ENCODE measurements at places on chromosomes 12 and 14. TPM values are rescaled to one million over a fixed set of nuclear protein-coding genes. Genes with fewer than 3 reads are reported as not detected.
A peak's percentile ranks its signal among the peaks of the same experiment; 100 is the strongest.

DNA sequence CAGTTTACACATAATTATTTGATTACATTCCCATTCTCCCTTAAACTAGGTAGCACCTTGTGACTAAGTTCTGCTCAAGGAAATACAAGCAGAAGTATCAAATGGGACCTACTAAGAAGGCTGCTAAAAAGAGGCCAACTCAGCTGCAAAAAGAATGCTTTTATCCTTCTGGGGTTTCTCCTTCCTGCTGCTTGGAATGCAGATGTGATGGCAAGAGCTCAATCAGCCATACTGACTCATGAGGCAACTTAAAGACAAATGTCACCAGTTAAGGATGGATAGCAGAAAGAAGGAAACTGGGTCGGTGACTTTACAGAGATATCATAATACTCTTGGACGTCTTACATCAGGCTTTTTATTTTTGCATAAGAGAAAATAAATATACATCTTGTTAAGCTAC is 38.0 kb upstream of the RAP1B start:
- no peak for DNase-seq
- H3K36me3 ChIP-seq: no peaks in the 10 kb centered on the region
- no peaks in the 10 kb centered on the region for H3K4me1 ChIP-seq
- H3K4me3 ChIP-seq: no peak overlapping the region
- H3K27ac ChIP-seq: no peak overlapping the region
- H3K27me3 ChIP-seq: no peaks in the 10 kb centered on the region

DNA sequence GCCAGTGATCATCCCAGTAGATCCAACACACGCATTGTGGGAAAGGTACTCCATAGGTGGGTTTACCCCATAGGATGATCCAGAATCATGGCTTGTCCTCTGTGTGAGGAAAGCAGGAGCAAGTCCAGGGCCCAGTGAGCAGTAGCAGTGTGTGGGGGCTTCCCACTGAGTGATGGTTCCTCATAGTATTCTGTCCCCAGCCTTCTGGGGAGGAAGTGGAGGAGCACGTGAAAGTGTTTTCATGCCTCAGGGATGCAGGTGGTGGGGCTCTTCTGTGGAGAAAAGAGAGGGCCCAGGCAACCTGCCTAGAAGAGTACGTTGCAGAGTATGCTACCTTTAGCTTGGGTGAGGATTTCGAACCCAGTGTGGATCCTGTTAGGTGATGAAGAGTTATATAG is 56.5 kb downstream of the SUSD6 start:
- no peaks in the 10 kb centered on the region for H3K36me3 ChIP-seq
- DNase-seq: no peak
- H3K4me1 ChIP-seq: peaks cover 92% of the 10 kb centered on the region

GRCh38 chr12:110065540-110065939 is 17.2 kb upstream of the C12orf76 start:
- H3K27ac ChIP-seq: no peak overlapping the region
- no peak for DNase-seq
- no peaks in the 10 kb centered on the region for H3K27me3 ChIP-seq
- H3K4me3 ChIP-seq: no peak overlapping the region

- no peaks in the 10 kb centered on the region for H3K27me3 ChIP-seq
- DNase-seq: no peak
- H3K36me3 ChIP-seq: no peaks in the 10 kb centered on the region
These were observed 242.0 kb downstream of the BMP4 start for GRCh38 chr14:53714495-53715192.

DNA sequence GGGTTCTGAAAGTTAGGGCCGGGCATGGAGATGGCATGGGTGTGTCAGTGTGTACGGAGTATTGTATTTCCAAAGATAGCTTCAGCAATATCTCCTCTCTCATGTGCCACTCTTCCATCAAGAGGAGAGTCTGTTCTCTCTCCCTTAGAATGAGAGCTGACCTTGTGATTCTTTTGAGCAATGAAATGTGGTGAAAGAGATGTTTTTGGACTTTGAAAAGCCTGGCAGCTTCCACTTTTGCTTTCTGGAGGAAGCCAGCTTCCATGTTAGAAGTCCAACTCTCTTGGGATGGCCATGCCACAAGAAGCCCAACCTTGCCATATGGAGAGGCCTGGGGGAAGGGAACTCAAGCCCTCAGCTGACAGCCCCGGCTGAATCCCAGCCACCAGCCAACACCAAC is 72.4 kb upstream of the GZMB start:
- H3K27ac ChIP-seq: no peak overlapping the region
- H3K27me3 ChIP-seq: no peaks in the 10 kb centered on the region
- H3K36me3 ChIP-seq: no peaks in the 10 kb centered on the region
- H3K4me1 ChIP-seq: peaks cover 6% of the 10 kb centered on the region
- no peak for DNase-seq
- H3K4me3 ChIP-seq: no peak overlapping the region

- DNase-seq: no peak
- no peak overlapping the region for H3K4me3 ChIP-seq
- H3K27ac ChIP-seq: no peak overlapping the region
- H3K27me3 ChIP-seq: no peaks in the 10 kb centered on the region
- H3K36me3 ChIP-seq: no peaks in the 10 kb centered on the region
These were observed 43.8 kb upstream of the BICD1 start for GRCh38 chr12:32062881-32063280.

DNA sequence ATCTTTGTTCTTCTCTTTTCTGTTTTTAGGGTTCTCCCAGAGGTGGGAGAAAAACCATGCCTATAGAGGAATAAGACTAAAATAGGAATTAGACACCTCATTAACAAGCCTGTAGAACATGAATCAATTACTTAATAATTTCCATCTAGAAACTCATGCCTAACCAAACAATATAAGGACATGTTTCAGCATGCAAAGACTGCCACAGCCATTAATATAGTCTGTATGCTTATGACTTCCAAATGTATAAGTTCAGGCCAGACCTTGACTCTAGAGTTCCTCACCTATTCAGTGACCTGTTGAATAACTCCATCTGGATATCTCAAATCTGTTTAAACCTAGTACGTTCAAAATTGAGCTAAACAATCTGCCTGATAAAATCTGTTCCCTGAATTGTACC is 304.6 kb downstream of the BMP4 start:
- no peak overlapping the region for H3K4me3 ChIP-seq
- no peak for DNase-seq
- no peak overlapping the region for H3K27ac ChIP-seq
- no peaks in the 10 kb centered on the region for H3K36me3 ChIP-seq
- no peaks in the 10 kb centered on the region for H3K27me3 ChIP-seq
- no peaks in the 10 kb centered on the region for H3K4me1 ChIP-seq

DNA sequence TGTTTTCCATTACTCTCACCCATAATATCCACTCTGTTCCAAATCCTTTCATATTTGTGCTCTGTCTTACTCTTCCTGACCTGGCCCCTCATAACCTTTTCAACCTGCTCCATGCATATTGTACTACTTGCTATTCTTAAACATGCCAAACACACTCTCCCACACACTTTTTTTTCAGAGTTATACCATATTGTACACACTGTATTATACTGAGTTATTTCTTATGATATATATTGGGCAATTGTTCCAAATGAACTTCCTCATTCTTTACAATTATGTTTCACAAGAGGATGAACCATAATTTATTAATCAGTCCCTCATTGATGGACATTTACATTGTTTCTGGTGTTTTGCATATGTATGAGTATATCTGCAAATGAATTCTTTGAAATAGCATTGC is 18.5 kb downstream of the ATL1 start:
- H3K4me3 ChIP-seq: no peak overlapping the region
- H3K4me1 ChIP-seq: no peaks in the 10 kb centered on the region
- H3K36me3 ChIP-seq: no peaks in the 10 kb centered on the region

- H3K27ac ChIP-seq: peak overlapping the region; percentile 98
- peaks cover 92% of the 10 kb centered on the region for H3K4me1 ChIP-seq
- no peak overlapping the region for H3K4me3 ChIP-seq
- DNase-seq: no peak
These were observed 47.1 kb downstream of the NCOR2 start for GRCh38 chr12:124520265-124520701.

DNA sequence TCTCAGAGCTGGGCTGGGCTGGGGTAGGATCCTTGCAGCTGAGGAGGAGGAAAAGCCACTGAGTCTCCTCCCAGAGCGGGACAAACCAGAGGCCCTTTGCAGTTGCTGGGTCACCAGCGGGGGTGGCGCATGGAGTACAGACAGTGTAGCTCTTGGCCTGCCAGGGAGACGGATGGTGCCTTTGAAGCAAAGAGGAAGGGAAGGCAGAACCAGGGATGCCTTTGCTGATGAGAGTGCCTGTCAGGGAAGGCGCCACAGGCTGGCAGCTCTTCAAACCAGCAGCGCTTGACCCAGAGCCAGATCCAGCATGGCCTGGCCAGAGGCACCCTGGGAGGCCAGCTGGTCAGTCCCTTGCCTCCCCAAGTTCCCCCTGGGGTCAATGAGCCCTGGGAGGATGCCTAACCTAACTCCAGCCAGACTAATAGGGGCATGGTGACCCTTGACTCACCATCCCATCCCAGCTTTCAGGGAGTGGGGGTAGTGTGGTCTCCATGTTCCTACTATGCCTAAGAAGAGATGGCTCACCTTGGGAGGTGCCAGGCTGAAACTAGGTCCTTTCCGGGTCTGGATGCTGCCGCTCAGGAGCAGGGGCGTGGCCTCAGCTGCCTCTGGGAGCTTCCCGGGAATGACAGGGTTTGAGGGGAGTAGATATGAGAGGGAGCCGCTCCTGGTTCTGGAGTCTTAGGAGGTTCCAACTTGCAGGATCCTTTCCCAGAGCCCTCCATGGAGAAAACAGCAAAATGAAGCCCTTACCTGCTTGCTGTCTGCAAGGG is 19.8 kb downstream of the VASH1 start:
- peaks cover 38% of the 10 kb centered on the region for H3K4me1 ChIP-seq
- no peak overlapping the region for H3K4me3 ChIP-seq
- peak overlapping the region; percentile 5 for H3K27ac ChIP-seq
- DNase-seq: peak; percentile 88
- peaks cover 33% of the 10 kb centered on the region for H3K36me3 ChIP-seq

The NEUROD4 gene
- not detected for total RNA-seq

Data from esophagus muscularis mucosa (tissue), 4 donors.